Inflammatory macrophage treated with lipopolysaccharide for 4 hours (primary cell): ENCODE measurements at places on chromosomes 5 and 9.

GRCh38 chr9:2967766-2968165 is 123.9 kb upstream of the PUM3 start:
- no peak for DNase-seq

GRCh38 chr9:72836790-72837189 is 116.1 kb downstream of the ALDH1A1 start:
- DNase-seq = no peak

DNA sequence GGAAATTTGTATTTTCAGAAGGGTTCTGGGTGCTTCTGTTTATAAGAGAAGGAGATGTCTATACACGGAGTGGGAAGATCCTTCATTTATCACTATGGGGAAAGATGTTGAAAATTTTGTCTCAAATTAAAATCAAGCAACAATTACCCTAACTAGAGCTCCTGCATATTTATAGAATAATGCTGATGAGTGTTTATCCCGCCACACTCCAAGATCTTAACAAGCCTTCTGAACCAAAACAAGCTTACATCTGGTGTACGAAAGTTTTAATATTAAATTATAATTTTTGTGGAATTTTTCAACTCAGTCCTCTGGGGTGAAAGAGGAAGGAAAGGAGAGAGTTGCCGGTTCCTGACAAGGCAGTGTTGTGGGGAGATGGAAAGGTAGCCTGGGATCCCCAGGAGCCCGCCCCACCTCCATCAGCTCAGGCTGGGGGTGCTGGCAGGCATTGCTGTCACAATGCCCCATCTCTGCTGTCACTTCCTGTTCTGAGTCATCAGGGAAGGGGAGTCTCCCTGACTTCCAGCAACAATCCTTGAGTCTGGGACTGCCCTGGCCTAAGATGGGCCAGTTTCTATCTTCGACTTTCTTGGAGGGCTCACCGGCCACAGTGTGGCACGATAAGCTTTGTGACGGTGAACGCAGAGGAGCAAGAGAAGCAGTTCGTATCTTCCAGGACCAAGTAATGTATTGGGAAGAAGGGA is 64.5 kb downstream of the ERAP1 start:
- DNase-seq = peak; percentile 50

- DNase-seq = no peak
Measured at GRCh38 chr5:137264041-137264440, 235.1 kb downstream of the SPOCK1 start.

DNA sequence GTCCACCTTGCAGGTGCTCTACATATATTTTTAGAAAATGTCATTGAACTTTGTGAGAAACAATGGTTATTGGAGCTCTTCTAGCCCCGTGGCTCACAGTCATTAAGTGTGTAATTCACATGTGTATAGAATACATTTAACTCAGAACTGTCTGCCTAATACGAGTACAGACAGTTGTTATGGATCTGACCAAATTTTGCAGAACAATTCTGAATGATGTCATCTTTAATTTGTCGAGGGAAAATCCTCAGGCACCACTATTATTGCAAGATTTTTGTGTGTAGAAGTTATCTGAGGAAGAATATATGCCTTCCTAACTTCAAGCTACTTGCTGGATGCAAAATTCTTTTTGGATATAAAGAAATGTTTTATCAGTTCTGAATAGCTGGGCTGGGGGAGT is 216.9 kb downstream of the CD180 start:
- no peak for DNase-seq

GRCh38 chr5:135433681-135434426 is 13.3 kb downstream of the DCANP1 start:
- DNase-seq = peak; percentile 88

- no peak for DNase-seq
Measured at GRCh38 chr5:158126442-158127405, 267.8 kb upstream of the CLINT1 start.

GRCh38 chr5:130488252-130488651 is 584.0 kb downstream of the CHSY3 start:
- no peak for DNase-seq

GRCh38 chr9:114275246-114276004 is 47.5 kb upstream of the ORM1 start:
- DNase-seq = no peak

DNA sequence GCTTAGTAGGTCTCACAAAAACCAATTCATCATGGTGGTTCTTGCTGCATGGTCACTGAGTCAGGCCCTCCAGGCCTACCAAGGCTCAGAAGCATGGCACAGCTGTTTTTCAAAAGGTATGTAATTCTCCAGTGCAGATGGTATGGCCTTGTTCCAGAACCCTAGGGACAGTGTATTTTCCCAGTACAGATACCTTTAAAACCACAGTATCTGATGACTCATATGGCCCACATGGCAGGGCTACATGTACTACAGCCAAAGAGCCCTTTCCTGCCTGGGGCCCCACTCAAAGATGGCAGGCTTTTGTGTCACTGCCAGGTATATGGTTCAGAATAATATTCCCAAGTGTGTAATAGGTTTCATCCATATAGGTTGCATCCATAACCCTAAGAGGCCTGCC is 16.5 kb downstream of the CSF2 start:
- no peak for DNase-seq

GRCh38 chr5:151051066-151051930 is 29.5 kb downstream of the TNIP1 start:
- peak; percentile 74 for DNase-seq

- DNase-seq = no peak
Measured at GRCh38 chr5:8993031-8993430, 552.8 kb downstream of the SEMA5A start.

DNA sequence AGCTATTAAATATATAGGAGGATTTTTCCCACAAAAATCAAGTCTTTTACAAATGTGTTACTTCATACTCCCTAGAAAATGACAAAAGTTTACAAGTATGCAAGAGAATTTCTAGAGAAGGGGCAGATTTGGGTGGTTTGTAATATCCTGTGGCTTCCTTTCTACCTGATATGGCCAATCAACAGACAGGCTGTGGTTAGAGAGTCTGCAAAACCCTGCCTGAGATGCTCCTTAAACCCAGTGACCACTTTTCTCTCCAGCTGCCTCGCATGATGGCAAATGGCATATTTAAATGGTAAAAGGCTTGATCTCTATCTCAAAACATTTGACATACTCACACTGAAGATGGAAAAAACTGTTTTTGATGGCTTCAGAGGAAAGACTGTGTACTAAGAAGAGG is 550.1 kb upstream of the ZNF462 start:
- DNase-seq = no peak

DNA sequence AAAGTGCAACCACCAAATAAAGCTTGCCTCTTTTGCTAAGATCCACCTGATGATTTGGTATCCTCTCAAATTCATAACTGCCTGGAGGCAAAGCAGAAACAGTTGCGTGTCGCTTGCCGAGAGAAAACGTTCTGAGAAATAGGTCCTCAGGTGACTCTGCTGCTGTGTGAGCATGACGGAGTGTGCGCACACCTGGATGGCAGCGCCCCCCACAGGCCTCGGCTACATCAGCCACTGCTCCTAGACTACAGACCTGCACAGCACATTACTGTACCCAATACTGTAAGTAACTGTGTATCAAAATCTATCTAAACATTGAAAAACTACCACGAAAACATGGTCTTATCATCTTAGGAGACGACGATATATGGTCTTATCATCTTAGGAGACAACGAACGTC is 87.4 kb downstream of the CAMSAP1 start:
- DNase-seq = no peak

- no peak for DNase-seq
Measured at GRCh38 chr5:179823937-179824744, 3.4 kb downstream of the SQSTM1 start.

GRCh38 chr5:95959888-95960666 is 1.6 kb downstream of the ELL2 start:
- peak; percentile 27 for DNase-seq

DNA sequence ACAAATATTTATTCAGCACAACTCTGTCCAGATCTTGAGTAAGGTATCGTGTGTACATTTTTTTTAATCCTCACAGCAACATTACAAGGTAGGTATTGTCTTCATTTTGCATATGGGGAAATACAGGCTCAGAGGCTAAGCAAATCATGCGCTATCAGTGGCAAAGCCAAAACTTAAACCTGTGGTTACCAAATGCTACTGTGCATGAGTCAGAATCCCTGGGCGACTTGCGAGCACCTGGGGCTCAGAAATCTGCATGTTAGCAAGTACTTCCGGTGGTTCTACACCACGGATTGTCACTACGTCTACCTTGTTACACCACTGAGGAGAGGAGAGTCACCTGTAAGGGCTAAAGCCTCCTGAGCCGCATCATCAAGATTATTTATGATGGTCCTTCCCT is 21.3 kb downstream of the C5orf58 start:
- DNase-seq = no peak

DNA sequence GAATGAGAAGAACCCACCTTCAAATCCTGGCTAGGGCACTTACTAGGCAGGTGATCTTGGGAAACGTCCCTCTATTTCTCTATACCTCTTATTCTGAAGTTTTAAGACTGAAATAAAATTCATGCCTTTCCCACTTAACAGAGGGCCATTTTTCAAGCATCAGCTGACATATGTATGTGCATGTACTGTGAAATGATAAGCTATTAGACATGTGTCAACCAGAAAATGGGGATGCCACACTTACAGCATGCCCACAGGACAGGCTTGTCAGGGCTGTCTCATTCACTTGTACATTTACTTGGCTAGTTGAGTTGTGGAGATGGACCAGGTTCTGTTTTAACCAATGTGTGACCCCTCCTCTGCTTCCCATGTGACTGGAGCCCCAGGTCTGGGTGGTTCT is 78.5 kb downstream of the C9orf152 start:
- no peak for DNase-seq

- DNase-seq = no peak
Measured at GRCh38 chr9:18720691-18721090, 246.7 kb downstream of the ADAMTSL1 start.

- no peak for DNase-seq
Measured at GRCh38 chr5:112333331-112333781, 85.7 kb downstream of the EPB41L4A start.

DNA sequence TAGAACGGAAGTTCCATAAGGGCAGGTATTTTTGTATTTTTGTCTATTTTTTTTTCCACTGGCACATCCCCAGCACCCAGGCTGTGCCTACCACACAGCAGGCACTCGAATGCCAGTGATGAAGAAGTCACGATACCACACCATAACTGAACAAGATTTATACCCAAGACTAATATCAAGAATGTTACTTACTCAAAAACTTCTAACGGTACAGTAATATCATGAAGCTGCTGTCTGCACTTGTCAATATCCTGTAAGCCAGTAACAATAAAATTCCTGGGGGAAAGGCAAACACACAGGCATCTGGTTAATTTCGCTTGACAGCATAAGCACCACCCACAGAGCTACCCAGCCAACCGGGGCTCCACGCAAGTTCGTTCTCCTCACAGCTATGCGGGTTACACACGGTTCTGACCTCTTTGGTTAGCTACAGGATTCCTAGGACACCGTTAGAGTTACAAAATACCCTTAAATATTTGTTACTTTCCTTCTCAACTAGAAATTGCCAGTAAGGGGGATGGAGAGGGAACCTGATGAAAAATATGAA is 1.3 kb downstream of the MED10 start:
- DNase-seq = no peak

- DNase-seq = no peak
Measured at GRCh38 chr5:176881021-176881749, 18.0 kb downstream of the HK3 start.

DNA sequence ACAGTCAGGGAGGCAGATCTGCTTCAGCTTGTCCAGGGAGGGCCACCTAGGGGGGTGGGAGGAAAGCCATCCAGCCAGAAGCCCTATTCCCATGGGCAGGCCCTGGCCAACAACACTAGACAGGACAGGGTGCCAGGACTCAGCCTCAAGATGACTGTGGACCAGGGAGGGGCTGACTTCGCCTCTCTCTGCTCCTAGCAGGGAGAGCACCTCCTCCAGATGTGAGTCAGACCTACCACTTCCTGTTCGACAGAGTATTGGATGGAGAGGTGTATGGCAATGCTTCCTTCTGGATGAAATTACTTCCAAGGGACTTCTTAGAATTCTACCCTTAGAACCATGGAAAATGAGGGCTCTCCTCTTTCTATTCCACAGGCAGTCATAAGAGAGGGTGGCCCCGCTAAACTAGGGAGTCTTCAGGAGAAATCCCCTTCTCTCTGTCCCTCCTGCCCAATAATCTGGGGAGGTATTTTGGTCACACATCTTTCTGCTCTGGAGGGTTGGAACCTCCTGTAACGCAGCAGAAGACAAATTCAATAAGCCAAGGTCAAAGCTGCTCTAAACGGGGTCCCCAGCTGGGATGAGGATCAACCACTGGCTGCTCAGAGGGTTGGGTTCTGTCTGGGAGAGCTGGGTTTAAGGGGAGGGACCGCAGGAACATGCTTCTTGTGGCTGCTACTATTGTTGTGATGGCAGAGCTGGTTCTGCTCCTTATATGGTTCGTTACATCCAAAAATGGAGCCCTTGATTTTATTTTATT is 23.2 kb upstream of the RCL1 start:
- DNase-seq = peak; percentile 19

- no peak for DNase-seq
Measured at GRCh38 chr5:65263321-65263720, 218.4 kb downstream of the ADAMTS6 start.

DNA sequence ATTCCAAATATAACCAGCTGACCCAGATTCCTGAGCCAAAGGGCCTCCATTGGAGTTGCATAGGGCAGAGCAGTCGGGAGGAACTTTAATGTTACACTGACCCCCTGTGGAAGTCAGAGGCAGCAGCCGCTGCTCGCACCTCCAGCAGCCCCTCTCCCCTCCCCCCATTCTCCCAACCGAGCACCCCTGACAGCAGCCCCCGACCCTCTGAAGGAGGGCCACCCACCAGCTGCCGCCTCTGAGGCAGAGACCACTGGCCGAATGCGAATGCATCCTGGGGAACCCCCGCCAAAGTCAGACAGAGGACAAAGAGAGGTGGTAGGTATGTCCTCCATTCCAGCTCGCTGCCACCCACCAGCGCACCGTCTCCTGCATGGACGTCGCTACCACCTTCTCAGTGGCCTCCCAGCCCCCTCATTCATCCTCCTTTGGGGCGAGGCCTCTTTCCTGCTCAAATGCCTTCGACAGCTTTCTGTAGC is 231.0 kb downstream of the CDK5RAP2 start:
- peak; percentile 19 for DNase-seq

- no peak for DNase-seq
Measured at GRCh38 chr9:224582-225520, 10.2 kb downstream of the DOCK8 start.
